Thoracic aorta (tissue), 2 donors: ENCODE measurements at places on chromosomes 1 and 21. TPM values are rescaled to one million over a fixed set of nuclear protein-coding genes. Genes with fewer than 3 reads are reported as not detected.

DNA sequence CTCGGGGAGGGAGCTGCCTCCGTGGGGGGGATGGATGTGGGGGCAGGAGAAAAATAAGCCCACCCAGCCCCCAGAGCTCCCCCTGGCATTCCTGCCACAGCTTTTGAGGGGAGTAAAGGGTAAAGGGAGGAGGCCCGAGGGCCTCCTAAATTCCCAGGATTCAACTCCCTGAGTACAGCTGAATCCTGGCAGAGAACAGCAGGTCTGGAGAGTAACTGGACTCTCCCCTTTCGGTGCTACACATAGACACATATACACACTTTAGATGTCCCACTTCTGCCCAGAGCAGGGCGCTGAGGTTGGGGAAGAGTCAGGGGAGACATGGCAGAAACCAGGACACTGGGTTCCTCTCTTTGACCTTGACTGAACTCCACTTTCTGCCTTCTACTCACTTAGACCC, 3.0 kb downstream of the KIRREL1 start:
- no peaks in the 10 kb centered on the region for H3K27me3 ChIP-seq
- peak overlapping the region; percentile 95 for H3K4me3 ChIP-seq
- DNase-seq = no peak
- peaks cover 75% of the 10 kb centered on the region for H3K4me1 ChIP-seq
- no peaks in the 10 kb centered on the region for H3K36me3 ChIP-seq
- H3K27ac ChIP-seq = peak overlapping the region; percentile 90

DNA sequence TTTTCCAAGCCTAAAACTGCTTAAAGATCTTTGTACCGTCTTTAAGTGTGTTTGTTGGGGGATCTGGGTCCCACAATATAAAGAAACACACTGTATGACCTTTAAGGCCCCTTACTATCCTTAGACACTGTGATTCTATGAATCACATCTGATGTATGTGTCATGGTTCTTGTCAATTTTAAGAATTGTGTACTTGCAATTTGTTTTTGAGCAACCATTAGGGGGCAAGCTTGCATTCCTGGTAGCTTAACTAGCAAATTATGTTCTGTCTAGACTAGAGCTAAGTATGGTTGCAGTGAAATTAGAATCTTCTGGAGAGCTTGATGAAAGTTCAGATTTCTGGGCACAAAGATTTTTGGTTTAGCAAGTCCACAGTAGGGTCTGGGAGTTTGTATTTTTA, 219.5 kb downstream of the TPR start:
- H3K4me1 ChIP-seq = peaks cover 12% of the 10 kb centered on the region
- H3K27ac ChIP-seq = no peak overlapping the region
- no peak overlapping the region for H3K4me3 ChIP-seq
- no peaks in the 10 kb centered on the region for H3K27me3 ChIP-seq

GRCh38 chr1:54971317-54971791, 9.1 kb upstream of the TMEM61 start:
- DNase-seq = no peak
- H3K27me3 ChIP-seq = no peaks in the 10 kb centered on the region
- H3K4me1 ChIP-seq = peaks cover 24% of the 10 kb centered on the region
- H3K27ac ChIP-seq = no peak overlapping the region

DNA sequence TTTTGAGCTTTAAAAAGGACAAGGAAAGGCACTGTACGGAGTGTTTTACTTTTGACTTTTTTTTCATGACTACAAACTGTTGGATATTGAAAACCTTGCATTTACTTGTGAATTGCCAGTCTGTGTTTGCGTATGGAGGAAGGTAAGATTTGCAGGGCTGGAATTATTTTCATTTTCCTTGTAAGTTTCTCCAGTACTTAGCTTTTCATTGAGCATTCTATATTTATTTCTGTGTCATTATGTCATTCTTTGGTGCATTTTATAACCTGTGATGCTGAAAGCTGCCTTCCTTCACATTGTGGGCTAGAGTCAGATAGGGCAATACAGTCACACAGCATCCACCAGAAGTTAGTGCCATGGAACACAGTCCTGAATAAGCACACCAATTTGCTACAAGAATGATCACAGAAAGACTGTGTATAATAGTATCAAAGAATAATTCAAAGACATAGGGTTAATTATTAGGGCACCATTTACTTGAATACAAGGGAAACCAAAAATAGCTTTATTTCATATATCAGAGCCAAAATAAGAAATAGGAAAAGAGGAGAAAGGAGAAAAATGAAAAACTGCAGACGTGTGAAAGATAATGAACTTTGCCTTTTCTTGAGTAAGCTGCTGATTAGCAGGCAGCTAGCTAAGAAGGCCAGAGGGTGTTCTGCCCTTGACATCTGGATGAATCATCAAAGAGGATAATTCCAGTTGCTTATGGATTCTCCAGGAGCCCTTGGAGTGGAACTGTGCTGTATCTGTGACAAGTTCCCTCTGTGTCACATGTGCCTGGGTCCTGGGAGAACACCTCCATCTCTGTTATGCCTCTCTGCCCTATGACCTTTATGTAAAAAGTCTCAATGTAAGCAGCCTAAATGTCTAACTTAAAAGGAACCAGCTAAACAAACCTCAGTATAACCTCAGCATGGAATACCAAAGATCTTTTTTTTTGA, 8.0 kb upstream of the FAM20B start:
- H3K27ac ChIP-seq = no peak overlapping the region
- no peaks in the 10 kb centered on the region for H3K27me3 ChIP-seq
- no peak overlapping the region for H3K4me3 ChIP-seq
- H3K4me1 ChIP-seq = peaks cover 15% of the 10 kb centered on the region

GRCh38 chr1:43360616-43361015, 1.8 kb downstream of the CDC20 start:
- no peaks in the 10 kb centered on the region for H3K27me3 ChIP-seq
- peaks cover 41% of the 10 kb centered on the region for H3K36me3 ChIP-seq
- H3K27ac ChIP-seq = no peak overlapping the region
- H3K4me1 ChIP-seq = peaks cover 15% of the 10 kb centered on the region
- DNase-seq = no peak
- no peak overlapping the region for H3K4me3 ChIP-seq

LHX8 gene
- not detected for total RNA-seq

SFPQ gene
- total RNA-seq = 181 TPM

GRCh38 chr1:180237869-180238476, 7.9 kb downstream of the LHX4 start:
- H3K27ac ChIP-seq = no peak overlapping the region
- H3K27me3 ChIP-seq = peaks cover 25% of the 10 kb centered on the region
- no peak for DNase-seq
- no peaks in the 10 kb centered on the region for H3K36me3 ChIP-seq
- no peak overlapping the region for H3K4me3 ChIP-seq

DNA sequence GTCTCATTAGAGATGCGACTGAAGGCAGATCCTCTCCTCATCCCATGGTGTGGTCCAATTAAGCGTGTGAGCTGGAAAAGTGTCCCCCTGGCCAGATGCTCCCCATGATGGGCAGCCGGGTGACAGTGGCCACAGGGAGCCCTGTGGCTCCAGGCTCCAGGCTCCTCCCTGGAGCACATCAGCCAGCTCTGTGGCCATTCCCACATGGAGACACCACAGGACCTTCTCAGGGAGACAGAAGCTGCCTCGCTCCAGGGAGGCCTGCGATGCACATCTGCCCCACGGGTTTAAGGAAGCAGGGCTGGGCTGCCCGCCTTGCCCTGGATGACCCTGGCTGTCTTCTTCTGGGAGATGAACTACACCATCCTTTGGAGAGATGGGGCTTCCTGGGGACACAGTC, 99.9 kb upstream of the TLR5 start:
- H3K4me1 ChIP-seq = no peaks in the 10 kb centered on the region
- peaks cover 3% of the 10 kb centered on the region for H3K27me3 ChIP-seq
- no peak overlapping the region for H3K4me3 ChIP-seq
- H3K27ac ChIP-seq = no peak overlapping the region
- H3K36me3 ChIP-seq = no peaks in the 10 kb centered on the region
- DNase-seq = no peak

DNA sequence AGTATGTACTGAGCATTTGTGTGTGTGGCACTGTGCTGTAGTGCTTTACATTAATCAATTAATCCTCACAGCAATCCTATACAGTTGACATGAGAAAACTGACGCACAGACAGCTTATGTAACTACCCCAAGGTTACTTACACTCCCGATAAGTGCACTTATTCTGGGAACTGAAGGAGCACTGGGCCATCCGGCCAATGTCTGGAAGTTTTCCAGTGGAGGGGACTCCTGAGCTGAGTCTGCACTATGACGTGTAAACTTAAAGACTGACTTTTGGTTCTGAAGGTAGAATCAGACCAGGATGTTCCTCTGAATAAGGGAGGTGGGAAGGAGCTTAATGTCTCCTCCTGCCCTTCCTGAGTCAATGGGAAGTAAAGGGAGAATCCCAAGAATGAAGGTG, 12.2 kb downstream of the TRABD2B start:
- no peak overlapping the region for H3K4me3 ChIP-seq
- no peak overlapping the region for H3K27ac ChIP-seq
- no peaks in the 10 kb centered on the region for H3K36me3 ChIP-seq
- H3K27me3 ChIP-seq = no peaks in the 10 kb centered on the region
- no peak for DNase-seq

GRCh38 chr21:33015756-33016155, 10.0 kb upstream of the OLIG2 start:
- DNase-seq = no peak
- H3K4me3 ChIP-seq = no peak overlapping the region
- H3K4me1 ChIP-seq = peaks cover 6% of the 10 kb centered on the region
- no peak overlapping the region for H3K27ac ChIP-seq
- no peaks in the 10 kb centered on the region for H3K27me3 ChIP-seq

DNA sequence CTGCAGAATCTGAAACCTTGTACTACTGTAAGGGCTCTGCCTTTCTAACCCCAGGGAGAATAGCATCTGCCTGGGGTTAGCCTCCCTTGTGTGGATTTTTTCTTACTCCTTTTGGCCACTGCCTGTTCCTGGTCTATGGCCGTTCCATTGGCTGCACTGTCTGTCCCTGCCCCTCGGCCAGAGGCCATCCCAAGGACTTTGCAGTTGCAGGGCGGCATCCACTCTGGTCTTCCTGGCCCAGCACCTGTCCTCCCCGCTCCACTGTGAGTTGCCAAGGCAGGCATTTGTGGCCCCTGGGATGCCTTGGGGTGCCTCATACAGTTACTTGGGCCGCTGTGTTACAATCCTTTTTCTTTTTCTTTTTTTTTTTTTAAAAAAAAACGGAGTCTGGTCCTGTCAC, 45.8 kb downstream of the PDE9A start:
- no peak overlapping the region for H3K27ac ChIP-seq
- no peak for DNase-seq
- no peak overlapping the region for H3K4me3 ChIP-seq
- no peaks in the 10 kb centered on the region for H3K36me3 ChIP-seq

DNA sequence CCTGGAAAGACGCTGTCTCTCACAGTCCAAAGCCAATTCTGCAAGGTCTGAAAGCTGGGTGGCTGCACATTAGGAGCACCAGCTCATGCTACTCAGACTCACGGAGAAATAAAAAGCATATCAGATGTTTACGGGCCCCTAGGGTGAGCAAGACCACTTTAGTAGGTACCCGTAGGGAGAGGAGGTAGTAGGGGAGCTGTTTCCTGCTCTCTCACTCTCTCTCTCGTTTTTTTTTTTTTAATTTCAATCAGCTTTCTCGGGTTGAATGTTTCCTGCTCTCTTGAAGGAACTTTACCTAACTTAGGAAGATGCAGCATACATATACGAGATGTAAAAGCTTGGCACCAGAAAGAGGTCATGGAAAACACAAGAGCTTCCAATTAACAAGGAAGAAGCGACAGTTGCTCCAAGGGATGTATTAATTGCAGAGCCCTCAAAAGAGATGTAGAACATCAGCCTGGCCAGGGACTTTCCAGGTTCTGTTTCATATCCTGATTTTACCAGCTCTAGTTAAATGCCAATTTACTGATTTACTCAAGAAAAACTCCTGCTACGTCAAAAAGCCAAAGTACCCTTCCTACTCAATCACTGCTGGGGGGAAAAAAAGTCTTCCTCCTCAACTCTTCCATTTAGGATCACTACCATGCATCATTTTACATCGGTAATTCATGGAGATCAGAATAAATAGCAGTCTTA, 3.1 kb downstream of the LORICRIN start:
- H3K4me3 ChIP-seq = no peak overlapping the region
- no peaks in the 10 kb centered on the region for H3K4me1 ChIP-seq
- no peak overlapping the region for H3K27ac ChIP-seq
- H3K27me3 ChIP-seq = peaks cover 15% of the 10 kb centered on the region

RNU1-2 gene
- under 0.01 TPM for total RNA-seq

GRCh38 chr1:76240316-76240715, 165.8 kb downstream of the ST6GALNAC3 start:
- no peak overlapping the region for H3K4me3 ChIP-seq
- H3K27ac ChIP-seq = no peak overlapping the region
- H3K27me3 ChIP-seq = no peaks in the 10 kb centered on the region
- no peaks in the 10 kb centered on the region for H3K36me3 ChIP-seq
- no peaks in the 10 kb centered on the region for H3K4me1 ChIP-seq
- DNase-seq = no peak

- no peak overlapping the region for H3K27ac ChIP-seq
- H3K4me3 ChIP-seq = no peak overlapping the region
- H3K27me3 ChIP-seq = no peaks in the 10 kb centered on the region
- H3K4me1 ChIP-seq = peaks cover 6% of the 10 kb centered on the region
These were observed 14.0 kb upstream of the MMEL1 start for GRCh38 chr1:2646837-2647236.

- H3K36me3 ChIP-seq = peaks cover 5% of the 10 kb centered on the region
- H3K27ac ChIP-seq = peak overlapping the region; percentile 95
- peak overlapping the region; percentile 96 for H3K4me3 ChIP-seq
- peaks cover 77% of the 10 kb centered on the region for H3K4me1 ChIP-seq
- no peak for DNase-seq
These were observed 24.1 kb upstream of the A3GALT2 start for GRCh38 chr1:33344896-33345560.

GRCh38 chr1:29448456-29449235, 212.3 kb downstream of the PTPRU start:
- DNase-seq = no peak
- no peak overlapping the region for H3K27ac ChIP-seq
- H3K4me3 ChIP-seq = no peak overlapping the region
- no peaks in the 10 kb centered on the region for H3K4me1 ChIP-seq
- H3K27me3 ChIP-seq = no peaks in the 10 kb centered on the region
- H3K36me3 ChIP-seq = no peaks in the 10 kb centered on the region

DNA sequence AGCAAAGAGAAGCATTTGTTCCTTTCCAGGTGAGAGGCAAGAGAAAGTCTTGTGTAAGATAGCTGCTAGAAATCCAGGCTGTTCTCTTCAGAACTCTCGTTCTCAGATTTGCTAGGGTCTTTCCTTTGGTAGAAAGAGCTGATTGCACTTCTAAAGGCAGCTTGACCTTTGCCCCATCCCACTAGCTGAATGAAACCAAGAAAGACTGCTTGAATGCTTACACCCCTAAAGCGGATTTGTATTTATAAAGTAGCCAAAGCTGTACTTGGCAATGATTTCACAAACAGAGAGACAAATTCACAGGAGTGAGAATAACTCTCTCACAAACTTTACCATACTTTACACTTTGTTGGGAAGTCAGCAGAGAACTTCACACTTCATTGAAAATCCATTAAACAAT, 424.1 kb downstream of the TTLL7 start:
- no peaks in the 10 kb centered on the region for H3K36me3 ChIP-seq
- H3K27ac ChIP-seq = no peak overlapping the region
- peaks cover 10% of the 10 kb centered on the region for H3K4me1 ChIP-seq
- no peaks in the 10 kb centered on the region for H3K27me3 ChIP-seq
- DNase-seq = no peak
